Kidney tubule cell (primary cell): ENCODE measurements at places on chromosomes 12 and 14.
A peak's percentile ranks its signal among the peaks of the same experiment; 100 is the strongest.

DNA sequence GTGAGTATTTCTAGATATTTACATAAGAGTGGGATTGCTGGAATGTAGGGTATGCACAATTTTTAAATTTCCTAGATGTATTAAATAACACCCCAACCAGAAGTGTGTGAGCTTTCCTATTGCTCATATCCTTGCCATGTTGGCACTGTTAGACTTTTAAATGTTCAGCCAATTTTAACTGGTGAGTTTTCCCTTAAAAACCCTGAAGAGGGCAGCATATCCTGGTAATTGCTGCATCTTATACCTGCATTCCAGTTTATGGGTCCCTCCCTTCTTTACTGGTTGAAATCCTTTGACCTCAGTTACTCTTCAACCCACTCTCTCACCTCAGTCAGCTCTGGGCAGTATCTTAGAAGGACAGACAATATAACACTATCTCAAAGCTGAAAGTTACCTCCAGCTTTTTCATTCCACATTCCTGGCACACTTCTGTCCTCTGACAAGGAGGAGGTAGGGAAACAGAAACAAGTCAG lies 270.6 kb downstream of the PAWR start:
- DNase-seq, result peak; percentile 94

DNA sequence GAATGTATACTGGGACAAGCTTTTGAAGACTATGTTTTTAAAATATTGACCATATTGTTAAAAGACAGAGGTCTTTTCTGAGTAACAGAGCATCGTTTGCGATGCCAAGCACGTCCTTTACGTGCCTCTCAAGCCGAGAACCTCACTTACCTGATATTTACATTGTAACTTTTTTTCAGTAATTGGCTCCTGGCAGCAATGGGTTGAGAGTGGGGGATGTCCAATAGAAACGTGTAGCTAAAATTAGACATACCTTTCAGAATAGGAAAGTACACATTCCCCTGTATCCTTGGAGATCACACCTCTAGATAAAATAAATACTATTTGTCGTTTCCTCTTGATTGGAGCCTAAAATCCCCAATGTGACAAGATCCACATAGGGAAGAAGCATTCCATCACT lies 222.2 kb upstream of the RGS6 start:
- DNase-seq, result no peak

GRCh38 chr12:105231396-105231795 lies 4.6 kb downstream of the APPL2 start:
- peak; percentile 23 for DNase-seq

DNA sequence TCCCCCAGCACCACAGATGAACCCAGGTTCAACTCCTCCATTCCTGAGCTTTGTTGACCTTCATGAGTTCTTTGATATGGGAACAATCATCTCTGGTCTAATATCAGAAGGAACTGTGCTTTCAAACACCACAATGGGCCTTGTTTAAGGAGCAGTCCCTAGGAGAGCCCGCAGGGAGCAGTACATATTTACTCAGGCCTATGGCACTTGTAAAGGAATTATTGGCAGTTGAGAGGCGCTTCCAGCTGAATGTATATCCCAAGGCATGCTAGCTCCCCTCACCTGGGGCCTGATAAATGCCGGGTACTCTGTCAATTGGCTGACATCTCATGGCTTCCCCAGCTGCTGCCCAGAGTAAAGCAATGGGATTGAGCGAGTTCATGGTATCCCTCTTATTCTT lies 76.2 kb downstream of the ZFP36L1 start:
- no peak for DNase-seq

DNA sequence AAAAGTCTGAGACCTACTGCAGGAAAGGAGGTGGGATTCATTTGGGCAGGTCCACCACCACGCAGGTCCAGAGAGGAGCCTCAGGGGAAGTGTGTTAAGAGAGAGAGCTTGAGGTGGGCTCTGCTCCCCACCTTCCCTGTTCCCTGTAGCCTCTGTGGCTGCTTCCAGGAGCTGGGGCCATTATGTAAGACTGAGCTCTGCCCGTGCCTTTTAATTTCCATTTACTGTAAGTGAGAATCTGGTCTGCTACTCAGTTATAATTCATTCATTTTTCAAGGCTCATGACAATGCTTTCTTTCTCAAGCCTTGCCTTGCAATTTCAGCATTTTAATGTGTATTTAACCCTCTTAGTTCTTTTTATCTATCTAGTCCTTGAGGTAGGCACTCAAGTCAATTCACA lies 8.3 kb downstream of the SLC4A8 start:
- DNase-seq, result no peak

GRCh38 chr12:8662593-8662992 lies at the start of gene MFAP5:
TSS of gene MFAP5 (minus strand) at chr12:8662826. CDS start at chr12:8662104, 722 bp downstream.
- DNase-seq, result peak; percentile 23

GRCh38 chr12:114903083-114903691 lies 219.2 kb upstream of the TBX3 start:
- peak; percentile 31 for DNase-seq

GRCh38 chr14:23694949-23695663 lies 58.9 kb downstream of the DHRS2 start:
- no peak for DNase-seq

- DNase-seq, result no peak
Observed at GRCh38 chr12:11702959-11703358, 53.5 kb downstream of the ETV6 start.
